ENCODE measurements at places on chromosomes 7 and 10.
A peak's percentile ranks its signal among the peaks of the same experiment; 100 is the strongest.

DNA sequence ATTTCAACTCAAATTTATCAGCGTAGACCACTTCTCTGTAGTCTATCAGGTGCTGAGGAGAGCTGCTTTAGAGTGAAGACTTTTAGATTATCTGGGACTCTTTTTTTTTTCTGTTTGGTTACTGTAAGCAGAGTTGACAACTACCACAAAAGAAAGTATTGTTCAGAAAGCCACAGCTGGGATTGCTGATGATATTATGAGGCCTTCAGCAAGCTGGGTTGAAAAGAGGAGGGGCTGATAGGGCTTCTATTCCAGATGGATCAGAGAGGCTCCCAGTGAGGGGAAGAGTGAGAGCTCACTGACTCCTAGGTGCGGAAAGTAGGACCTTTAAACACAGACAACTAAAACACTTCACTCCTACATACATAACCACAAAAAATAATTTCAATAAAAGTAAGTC, 188.5 kb upstream of the FERD3L start:
- DNase-seq = no peak

DNA sequence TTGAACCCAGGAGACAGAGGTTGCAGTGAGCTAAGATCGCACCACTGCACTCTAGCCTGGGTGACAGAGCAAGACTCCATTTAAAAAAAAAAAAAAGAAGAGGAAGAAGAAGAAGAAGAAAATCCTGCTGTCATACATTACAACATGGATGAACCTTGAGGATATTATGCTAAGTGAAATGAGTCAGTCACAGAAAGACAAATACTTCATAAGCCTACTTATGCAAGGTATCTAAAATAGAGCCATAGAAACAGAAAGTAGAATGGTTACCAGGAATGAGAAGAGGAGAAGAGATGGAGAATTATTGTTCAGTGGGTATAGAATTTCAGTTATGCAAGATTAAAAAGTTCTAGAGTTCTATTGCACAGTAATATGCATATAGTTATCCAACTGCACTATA, 466.5 kb downstream of the PLXNA4 start:
- DNase-seq = no peak

- peak; percentile 22 for DNase-seq
Observed at GRCh38 chr7:32070406-32071360, at the start of gene PDE1C. TSS of gene PDE1C (minus strand) at chr7:32070407.

GRCh38 chr10:80542053-80542452, 4.4 kb downstream of the SH2D4B start:
- DNase-seq = no peak

DNA sequence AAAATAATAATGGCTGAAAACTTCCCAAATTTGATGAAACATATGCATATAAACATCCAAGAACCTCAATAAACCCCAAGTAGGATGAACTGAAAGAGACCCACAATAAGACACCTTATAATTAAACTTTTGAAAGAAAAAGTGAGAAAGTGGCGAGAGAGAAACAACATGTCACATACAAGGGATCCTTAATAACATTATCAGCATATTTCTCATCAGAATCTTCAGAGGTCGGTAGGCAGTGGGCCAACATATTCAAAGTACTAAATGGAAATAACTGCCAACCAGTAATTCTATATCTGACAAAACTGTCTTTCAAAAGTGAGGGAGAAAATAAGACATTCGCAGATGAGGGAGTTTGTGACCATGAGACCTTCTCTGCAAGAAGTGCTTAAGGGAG, 16.6 kb upstream of the CCDC6 start:
- no peak for DNase-seq

DNA sequence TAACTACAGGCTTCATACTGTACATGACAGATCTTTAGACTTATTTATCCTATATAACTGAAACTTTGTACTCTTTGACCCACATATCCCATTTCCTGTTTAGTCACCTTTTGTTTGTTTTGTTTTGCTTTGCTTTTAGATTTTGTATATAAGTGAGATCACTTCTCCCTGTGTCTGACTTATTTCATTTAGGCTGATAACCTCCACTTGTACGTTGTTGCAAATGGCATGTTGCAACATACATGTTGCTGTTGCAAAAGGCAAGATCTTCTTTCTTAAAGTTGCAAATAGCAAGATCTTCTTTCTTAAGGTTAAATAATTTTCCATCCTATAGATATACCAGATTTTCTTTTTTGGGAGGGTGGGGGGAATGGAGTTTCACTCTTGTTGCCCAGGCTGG, 341.5 kb downstream of the OTUD1 start:
- DNase-seq = no peak

DNA sequence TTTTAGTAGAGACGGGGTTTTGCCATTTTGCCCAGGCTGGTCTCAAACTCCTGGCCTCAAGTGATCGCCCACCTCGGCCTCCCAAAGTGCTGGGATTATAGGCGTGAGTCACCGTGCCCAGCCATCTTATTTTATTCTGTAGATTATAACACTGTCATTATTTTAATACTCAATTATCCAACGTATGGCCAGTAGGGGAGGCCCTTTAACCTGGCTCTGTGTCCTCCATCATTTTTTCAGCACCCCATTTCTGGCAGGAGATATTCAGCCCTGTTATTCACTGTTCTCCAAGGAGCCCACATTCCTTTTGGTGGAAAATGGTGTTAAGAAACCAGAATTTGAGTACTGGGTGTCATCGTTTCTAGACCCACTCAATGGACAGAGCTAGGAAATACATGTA, 31.5 kb downstream of the PDSS1 start:
- DNase-seq = no peak

- no peak for DNase-seq
Observed at GRCh38 chr7:28123752-28124151, 56.8 kb downstream of the JAZF1 start.

All from Kasumi-1 (cell line).